ENCODE measurements at places on chromosomes 13 and 19. TPM values are rescaled to one million over a fixed set of nuclear protein-coding genes. Genes with fewer than 3 reads are reported as not detected.

Gene ZNF229
- polyA plus RNA-seq = 0.26 TPM

Gene SLITRK1
- not detected for polyA plus RNA-seq

Gene LILRB1
- polyA plus RNA-seq = not detected

Gene GPR183
- polyA plus RNA-seq = 306 TPM

Gene CEACAM21
- polyA plus RNA-seq = 45.7 TPM

Gene PGLYRP1
- polyA plus RNA-seq = not detected

Gene FFAR3
- polyA plus RNA-seq = not detected

Gene RNF113B
- not detected for polyA plus RNA-seq

Gene KIR2DL1
- 0.10 TPM for polyA plus RNA-seq

Gene URAD
- not detected for polyA plus RNA-seq

Gene ZNF700
- 5.1 TPM for polyA plus RNA-seq

Gene MYH14
- not detected for polyA plus RNA-seq

Gene RNASEH2A
- polyA plus RNA-seq = 27.5 TPM

Gene C19orf18
- polyA plus RNA-seq = not detected

Gene SLC25A42
- polyA plus RNA-seq = 19.0 TPM

Gene ZNF98
- polyA plus RNA-seq = not detected

Gene OR4F17
- polyA plus RNA-seq = not detected

Gene CCDC70
- not detected for polyA plus RNA-seq

Gene NOVA2
- polyA plus RNA-seq = not detected

Gene FSD1
- polyA plus RNA-seq = 1.6 TPM

Gene ZNF571
- 4.4 TPM for polyA plus RNA-seq

Gene CYP4F12
- polyA plus RNA-seq = 0.31 TPM

Gene S1PR5
- polyA plus RNA-seq = 0.31 TPM

Gene MUC16
- polyA plus RNA-seq = not detected

Gene PCDH9
- polyA plus RNA-seq = 0.09 TPM

Gene ALOX5AP
- polyA plus RNA-seq = 299 TPM

Gene MAMSTR
- 0.40 TPM for polyA plus RNA-seq

Gene GPR108
- polyA plus RNA-seq = 86.2 TPM

Gene IFNL1
- not detected for polyA plus RNA-seq

Gene FREM2
- not detected for polyA plus RNA-seq

Gene SYT3
- not detected for polyA plus RNA-seq

Gene TMPRSS9
- not detected for polyA plus RNA-seq

Gene TPTE2
- not detected for polyA plus RNA-seq

Gene CYP2A6
- polyA plus RNA-seq = not detected

Gene BRCA2
- 2.5 TPM for polyA plus RNA-seq

Gene OR7D2
- not detected for polyA plus RNA-seq

Gene KIR2DL4
- polyA plus RNA-seq = not detected

Gene ZNF417
- polyA plus RNA-seq = 3.8 TPM

Gene FPR3
- polyA plus RNA-seq = not detected

Gene DPF1
- polyA plus RNA-seq = not detected

Gene CEBPA
- 1.8 TPM for polyA plus RNA-seq

Gene RUVBL2
- polyA plus RNA-seq = 51.4 TPM

Gene FCAR
- polyA plus RNA-seq = not detected

Gene TMC4
- 0.60 TPM for polyA plus RNA-seq

Gene SMAD9
- not detected for polyA plus RNA-seq

Gene FGF22
- polyA plus RNA-seq = not detected

Gene GJA3
- polyA plus RNA-seq = not detected

Gene NEK5
- not detected for polyA plus RNA-seq

Gene GARIN5B
- polyA plus RNA-seq = not detected

Gene MIPEP
- polyA plus RNA-seq = 14.4 TPM

Gene FPR2
- not detected for polyA plus RNA-seq

Gene ZNF208
- 0.72 TPM for polyA plus RNA-seq

Gene FAM216B
- polyA plus RNA-seq = not detected

Gene KRTDAP
- polyA plus RNA-seq = not detected

Gene LIM2
- polyA plus RNA-seq = not detected
